SW 1271 (cell line): ENCODE measurements at places on chromosomes 3 and 15.

GRCh38 chr15:38696109-38696727 is 131.6 kb upstream of the RASGRP1 start:
- DNase-seq, result no peak

DNA sequence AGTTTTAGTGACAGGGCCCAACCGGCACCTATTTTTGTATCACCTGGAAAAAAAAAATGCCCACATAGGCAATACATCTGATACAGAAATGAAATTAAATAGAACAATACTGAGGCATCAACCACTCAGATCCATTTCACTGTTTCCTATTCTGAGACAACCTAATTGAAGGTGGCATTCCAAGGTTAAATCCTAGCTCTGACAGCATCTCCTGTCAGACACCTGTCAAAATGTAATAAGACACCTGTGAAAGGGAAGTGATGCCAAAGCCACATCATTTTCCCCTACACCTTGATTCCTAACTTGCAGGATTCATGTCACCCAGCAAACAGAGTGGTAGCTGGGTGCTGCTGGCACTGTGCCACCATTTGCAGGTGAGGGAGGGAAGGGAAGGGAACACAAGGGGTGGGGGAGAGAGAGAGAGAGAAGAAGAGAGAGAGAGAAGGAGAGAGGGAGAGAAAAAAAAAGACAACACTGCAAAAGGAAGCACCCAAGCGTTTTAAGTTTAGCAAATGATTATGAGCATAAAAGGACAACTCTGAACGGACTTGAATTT is 1044.6 kb upstream of the CFAP20DC start:
- DNase-seq, result no peak

DNA sequence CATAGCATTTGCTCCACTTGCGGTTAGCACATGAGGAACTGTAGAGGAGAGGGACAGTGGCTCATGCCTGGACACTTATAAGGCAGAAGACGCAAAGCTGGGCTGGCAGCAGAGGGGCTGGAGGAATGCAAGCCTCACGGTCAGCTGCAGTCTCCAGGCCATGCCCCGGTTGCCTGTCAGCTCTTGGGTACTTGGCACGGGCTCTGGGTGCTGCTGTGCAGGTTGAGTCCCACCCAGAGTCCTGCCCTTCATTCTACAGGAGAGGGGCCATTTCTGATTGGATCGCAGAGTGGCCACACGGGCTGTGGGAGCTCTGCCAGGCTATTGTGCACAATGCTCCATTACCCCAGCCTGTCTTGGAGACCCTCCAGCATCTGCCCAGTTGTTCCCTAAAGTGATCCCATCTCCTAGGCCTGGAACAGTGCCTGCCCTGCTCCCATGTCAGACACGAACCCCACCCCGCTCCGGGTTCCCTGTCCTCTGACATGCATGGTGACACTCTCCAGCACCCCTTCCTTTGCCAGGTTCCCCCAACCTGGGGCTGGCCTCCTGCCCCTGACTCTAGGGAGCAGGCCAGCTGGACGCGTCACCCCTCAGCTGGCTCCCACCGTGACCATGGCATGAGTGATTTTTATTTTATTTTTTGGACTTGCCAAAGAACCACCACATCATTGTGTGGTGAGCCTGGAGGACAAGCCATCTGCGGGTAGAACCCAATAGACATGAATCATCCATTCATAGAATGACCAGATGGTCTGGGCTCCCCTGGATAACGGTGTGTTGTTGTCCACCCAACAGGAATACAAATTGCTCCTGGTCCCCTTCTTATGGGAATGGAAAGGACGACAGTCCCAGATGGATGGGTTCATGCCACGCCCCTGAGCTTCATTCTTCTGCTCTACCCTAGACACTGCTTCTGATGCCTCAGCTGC is 51.0 kb upstream of the KLF13 start:
- no peak for DNase-seq

DNA sequence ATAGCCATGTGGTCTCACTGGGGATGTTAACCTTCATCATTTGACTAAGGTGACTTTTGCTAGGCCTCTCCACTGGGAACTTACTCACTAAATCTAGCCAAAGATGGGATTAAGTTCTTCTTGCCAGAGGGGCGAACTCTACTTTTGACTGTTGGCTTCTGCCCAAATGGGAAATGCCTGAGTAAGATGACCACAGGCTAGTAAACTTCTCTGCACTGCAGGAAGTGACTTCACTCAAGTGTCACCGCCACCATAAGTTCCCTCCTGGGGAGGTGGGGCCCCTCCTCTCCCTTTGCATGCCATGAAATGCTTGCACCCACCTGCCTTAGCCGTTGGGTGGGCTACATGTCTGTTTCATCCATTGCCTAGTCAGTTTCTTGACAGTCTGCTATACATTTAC is 388.3 kb downstream of the FEZF2 start:
- no peak for DNase-seq

- DNase-seq, result no peak
Observed at GRCh38 chr3:107681396-107681795, 158.6 kb downstream of the BBX start.

GRCh38 chr3:32325201-32325600 is 66.5 kb upstream of the CMTM7 start:
- DNase-seq, result no peak

DNA sequence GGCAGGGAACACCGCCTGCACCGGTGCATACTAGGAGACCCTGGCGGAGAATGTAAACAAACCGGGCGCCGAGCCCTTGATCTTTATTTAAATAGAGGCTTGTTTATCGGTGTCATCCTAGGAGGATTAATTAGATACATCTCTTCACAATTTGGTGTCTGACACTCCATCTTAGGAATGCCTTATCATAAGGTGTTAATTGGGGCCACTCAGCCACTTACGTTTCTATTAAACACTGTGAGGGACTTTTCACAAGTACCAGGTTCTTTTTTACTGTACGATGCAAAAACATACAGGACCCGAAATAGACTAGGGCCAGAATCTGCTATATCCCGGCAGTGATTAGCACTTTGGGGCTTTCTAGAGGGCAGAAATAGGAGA is 8.0 kb downstream of the EOMES start:
- DNase-seq, result no peak

DNA sequence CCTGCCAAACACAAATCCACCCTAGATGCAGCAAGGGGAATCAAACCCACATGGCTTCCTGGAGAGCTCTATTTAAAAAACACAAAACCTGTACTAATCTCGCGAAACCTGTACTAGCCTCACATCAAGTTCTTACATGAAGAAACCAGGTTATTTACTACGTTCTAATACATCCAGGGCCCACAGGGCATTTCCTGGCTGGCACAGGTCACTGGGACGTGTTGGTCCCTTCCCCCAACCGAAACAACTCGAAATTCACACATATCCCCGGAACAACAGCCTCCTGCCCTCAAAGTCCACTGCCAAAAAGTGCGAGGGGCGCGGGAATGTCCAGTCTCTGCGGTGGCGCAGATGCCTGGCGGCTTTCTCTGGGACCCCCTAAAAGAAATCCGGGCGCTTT is 955 bp downstream of the CDCP1 start:
- no peak for DNase-seq

- DNase-seq, result no peak
Observed at GRCh38 chr15:76930831-76931396, 635 bp upstream of the RCN2 start.

DNA sequence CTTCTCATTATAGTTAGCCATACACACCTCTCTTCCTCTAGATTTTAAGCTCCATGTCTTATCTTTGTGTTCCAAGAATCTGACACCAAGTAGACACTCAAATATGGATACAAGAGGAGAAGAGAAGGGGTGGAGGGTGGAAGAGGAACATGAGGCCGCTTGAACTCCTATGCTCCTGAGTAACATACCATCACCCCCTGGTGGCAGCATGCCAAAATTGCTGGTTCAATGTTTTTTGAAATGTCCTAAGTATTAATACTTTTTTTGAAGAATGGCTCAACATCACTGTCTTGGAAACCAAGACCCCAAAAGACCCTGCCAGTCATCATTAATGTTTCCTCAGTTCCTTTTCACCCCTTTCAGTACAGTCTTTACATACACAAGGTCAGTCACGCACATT is 71.8 kb upstream of the HACD2 start:
- no peak for DNase-seq

DNA sequence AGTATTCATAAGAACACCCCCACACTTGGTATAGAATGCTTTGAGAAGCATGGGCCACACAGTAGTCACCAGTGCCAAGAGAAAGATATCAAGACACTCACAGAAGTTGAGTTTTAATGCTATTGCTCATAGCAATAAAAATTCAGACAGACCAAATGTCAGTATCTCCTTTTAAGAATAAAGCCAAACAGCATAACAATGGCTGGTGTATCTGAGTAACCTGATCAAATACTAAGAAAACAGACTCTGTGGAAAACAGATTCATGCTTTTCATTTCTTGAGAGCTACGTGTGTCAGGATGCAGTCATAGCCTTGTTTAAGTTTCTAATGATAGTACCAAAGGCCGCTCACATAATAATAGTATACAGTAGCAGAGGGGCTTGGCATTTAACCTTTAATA is 778.5 kb downstream of the MECOM start:
- no peak for DNase-seq

DNA sequence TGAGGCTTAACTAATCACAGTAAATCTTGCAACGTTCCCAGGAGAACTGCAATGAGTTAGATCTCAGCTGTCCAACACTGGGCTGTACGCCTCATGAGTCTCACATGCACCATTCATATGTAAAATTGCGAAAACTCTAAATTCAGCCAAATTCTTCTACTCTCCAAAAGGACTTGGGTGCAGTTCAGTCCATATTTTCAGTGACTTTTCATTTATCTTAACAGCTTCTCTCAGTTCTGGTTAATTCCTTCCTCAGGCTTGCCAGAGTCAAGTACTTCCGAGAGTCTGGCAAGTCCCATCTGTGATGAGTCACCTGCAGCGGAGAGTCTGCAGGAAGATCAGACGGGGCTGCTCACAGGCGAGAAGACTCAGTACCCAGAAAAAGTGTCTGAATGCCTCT is 11.5 kb downstream of the CCDC80 start:
- no peak for DNase-seq
